Stimulated activated CD4-positive, alpha-beta T cell treated with anti-CD3 and anti-CD28 coated beads, TNF-alpha, amount 100 ng/mL, for 24 hours (primary cell): ENCODE measurements at places on chromosomes 13 and 19.

- no peak for DNase-seq
Measured at GRCh38 chr13:36331280-36331679, 14.9 kb downstream of the SPART start.

DNA sequence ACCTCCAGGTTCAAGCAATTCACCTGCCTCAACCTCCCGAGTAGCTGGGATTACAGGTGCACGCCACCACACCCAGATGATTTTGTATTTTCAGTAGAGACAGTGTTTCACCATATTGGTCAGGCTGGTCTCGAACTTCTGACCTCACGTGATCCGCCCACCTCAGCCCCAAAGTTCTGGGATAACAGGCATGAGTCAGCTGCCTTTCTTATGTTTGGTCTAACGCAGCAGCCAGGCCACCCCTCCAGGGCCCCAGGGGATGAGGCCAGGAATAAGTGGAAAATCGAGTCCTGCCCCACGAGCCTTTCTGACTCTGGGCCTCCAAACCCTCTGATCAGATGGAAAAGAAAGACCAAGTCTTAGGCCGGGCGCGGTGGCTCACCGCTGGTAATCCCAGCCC, 44.5 kb downstream of the CERS4 start:
- DNase-seq = no peak

DNA sequence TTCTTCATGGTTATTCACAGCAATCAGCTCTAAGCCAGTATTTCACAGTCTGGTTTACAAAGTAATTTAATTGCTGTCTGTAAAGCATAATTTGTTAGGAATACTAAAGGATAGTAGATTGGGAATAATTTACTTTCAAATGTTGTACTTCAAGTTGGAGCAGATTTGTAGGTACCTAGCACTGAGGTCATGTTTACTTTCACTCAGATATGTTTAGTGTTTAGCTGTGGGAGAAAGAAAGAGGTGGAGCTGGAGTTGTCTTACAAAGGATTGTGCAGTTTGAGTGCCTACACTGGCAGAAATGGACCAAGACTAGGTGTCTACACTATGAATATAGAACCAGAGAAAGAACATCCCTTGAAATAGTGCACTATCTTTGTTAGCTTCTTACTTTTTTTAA, 464.6 kb downstream of the PCDH9 start:
- no peak for DNase-seq

DNA sequence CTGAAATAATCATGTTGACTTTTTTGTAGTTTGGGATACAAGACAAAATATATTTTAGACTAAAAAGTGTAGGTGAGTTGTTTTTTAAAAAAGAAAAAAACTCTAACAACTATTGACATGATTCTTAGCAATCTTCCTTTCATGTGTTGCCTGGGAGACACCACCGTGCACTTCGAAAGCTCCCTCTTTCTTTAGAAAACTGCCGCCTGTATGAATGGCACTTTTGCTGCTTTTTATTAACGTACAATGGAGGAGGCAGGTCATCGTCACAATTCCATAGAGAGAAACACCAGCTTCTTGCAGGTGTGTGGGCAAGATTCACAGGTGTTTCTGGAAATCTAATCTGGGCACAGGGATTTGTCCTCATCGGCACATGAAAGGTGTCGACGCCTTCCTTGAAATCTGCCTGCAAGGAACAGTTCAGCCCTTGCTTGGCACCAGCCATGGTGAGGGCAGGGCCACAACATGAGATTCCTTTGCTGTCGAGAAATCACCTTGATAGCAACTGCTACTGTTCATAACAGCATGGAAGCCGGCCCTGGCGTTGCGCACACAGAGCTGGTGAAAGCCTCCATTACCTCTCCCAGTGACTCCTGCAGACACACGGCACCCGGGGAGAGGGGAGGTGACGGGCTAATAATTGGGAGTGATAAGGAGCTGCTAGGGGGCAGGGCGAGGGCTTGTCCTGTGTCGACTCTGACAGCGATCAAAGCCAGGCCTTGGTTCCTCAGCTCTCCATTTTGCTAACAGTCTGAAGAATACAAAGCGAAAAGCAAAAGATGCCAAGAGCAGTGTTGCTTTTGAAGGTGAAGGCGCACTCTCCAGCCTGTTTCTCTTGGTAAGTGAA, 66.5 kb downstream of the EFNB2 start:
- DNase-seq = no peak

- DNase-seq = no peak
Measured at GRCh38 chr13:46676378-46676725, 120.6 kb downstream of the ESD start.

DNA sequence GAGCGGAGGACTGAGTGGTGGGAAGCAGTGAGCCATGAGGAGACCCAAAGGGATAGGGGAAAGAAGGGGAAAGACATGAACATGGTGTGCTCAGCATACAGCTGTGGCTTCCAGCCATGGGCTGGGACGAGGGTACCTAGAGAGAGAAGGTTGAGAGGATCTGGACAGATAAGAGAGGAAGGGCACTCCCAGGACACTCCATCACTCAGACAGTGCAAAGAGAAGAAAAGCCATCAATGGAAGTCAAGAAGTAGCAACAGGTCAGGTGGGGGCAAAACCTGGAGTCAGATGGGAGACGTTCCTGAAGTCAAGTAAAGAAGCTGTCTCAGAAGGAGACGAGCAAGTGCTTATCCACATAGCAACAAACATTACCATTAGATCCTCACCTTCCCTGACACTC, 40.2 kb upstream of the UBAC2 start:
- no peak for DNase-seq

GRCh38 chr19:38717051-38717450, 27.2 kb downstream of the CAPN12 start:
- no peak for DNase-seq

- no peak for DNase-seq
Measured at GRCh38 chr13:101217086-101217485, 199.2 kb downstream of the NALCN start.

DNA sequence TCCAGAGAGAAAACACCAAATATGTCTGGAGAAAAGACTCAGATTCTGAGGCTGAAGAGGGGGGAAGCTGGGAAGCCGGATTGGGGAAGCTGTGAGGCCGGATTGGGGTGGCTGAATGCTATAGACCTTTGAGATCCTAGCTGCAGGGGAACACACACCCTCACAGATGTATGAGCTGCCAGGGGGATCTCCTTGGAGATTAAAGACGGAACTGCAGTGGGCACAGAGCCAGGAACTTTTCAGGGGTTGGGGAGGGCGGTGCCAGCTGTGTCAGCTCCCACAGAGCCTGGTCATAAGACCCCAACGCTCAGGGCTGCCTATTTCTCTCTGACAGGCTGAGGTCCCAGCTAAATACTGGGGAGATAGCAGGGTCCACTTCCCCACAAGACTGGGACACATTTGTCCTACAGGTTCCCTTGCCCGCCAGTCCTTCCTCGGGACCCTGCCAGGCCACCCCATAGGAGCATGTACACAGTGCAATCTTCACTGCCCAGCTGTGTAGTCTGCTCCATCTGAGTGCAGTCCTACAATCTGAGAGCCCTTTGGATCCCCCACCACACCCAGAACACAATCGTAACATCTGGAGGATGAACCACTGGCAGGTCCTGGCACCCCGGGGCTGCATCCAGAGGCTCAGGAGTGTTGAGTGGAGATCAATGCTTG, 1893.9 kb downstream of the PCDH9 start:
- DNase-seq = no peak

- no peak for DNase-seq
Measured at GRCh38 chr19:40630571-40631160, 29.5 kb downstream of the LTBP4 start.

DNA sequence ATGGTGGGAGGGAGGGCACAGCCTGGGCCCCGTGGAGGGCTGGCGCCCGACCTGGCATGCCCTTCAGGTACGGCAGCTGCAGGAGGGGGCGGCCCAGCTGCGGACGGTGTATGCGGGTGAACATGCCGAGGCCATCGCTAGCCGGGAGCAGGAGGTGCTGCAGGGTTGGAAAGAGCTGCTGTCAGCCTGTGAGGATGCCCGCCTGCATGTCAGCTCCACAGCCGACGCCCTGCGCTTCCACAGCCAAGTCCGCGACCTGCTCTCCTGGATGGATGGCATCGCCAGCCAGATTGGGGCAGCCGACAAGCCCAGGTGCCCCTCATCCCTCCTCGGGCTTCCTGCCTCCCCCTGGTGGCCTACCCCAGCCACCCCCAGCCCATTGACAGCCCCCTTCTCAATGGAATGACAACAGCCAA, 16.6 kb upstream of the SHKBP1 start:
- DNase-seq = no peak

DNA sequence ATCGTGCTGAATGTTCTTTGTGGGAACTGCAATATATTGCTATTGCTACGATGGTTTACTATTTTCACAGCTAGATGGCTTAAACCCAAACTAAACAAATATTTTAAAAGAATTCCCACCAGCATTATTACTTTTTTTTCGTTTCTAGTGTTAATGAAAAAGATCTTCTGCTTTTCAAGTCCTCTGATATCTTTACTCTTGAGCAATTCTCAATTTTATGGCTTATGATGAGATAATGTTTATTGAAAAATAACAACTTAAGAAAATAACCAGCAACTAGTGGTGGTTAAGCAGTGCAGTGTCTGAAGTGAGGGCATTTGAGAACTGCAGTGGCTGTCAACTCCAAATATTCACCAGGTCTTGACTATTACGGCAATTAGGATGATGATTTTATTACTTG, 360.4 kb downstream of the ENOX1 start:
- no peak for DNase-seq

- DNase-seq = no peak
Measured at GRCh38 chr13:57630661-57631595, 616 bp upstream of the PCDH17 start.

DNA sequence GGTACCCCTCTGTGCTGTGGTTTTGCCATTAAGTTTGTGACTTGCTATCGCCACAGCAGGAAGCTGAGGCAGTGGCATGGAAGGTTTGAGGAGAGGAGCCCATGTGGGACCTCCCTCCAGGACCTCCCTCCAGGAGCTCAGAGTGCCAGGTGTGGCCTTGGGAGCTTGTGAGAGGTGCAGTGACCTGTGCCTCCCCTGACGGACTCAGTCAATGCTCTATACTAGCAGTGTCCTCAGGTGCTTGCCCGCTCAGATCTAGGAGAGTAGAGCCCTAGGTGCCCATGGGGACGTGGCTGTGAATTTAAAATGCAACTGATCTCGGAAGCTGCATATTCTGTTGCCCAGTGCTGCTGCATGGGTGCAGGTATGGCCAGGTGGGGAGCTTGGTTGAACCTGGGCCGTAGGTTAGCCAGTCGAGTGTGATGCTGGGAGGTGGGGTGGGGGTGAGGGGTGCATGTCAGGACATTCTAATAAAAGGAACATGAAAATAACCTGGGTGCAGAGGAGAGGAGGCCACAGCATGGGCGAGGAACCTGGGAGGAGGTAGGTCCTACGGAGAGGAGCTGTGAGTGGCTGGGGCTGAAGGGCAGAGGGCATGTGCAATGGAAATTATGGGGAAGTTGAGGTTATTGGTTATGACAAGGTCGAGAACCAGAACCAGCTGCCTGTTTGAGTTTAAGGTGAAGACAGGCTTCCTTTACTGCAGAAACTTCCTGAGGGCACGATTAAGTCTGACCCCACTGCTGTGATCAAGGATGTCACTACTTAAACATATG, 41.6 kb downstream of the TEX29 start:
- no peak for DNase-seq

DNA sequence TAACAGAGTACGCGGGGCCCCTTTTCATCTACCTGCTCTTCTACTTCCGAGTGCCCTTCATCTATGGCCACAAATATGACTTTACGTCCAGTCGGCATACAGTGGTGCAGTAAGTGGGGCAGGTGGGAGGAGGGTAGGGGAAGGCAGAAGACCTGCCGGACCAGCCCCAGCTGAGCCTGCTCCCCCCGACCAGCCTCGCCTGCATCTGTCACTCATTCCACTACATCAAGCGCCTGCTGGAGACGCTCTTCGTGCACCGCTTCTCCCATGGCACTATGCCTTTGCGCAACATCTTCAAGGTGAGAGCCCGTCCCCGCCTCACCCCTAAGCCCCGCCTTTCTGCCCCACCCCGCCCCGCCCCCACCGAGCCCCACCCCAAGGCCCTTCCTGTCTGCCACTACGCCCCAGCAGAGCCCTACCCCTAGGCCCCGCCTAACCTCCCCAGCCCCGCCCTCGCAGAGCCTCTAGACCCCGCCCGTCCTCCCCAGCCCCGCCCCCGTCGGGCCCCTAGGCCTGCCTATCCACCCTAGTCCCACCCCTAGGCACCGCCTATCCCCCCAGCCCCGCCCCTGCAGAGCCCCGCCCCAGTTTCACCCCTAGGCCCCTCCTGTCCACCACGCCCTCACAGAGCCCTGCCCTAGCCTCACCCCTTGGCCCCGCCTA, 7.7 kb downstream of the NDUFB7 start:
- DNase-seq = peak; percentile 6

- DNase-seq = no peak
Measured at GRCh38 chr13:23456437-23457210, 23.1 kb upstream of the SACS start.

DNA sequence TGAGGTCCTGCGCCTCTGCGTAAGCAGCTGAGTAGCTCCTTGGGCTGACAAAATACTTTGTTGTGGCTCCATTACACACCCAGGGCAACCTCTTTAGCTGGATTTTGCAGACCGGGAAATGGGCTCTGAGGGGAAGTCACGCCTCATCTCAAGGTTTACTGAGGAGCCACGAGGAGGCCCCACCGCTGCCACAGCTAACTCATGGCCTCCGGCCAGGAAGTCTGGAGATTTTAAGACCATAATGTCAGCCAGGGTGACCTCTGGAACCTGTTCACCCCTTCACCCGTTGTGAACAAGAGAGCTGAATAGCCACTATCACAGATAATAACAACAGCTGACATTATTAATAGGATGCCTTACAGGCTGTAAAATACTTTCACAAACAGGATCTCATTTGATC, 351.3 kb upstream of the TMTC4 start:
- DNase-seq = no peak

DNA sequence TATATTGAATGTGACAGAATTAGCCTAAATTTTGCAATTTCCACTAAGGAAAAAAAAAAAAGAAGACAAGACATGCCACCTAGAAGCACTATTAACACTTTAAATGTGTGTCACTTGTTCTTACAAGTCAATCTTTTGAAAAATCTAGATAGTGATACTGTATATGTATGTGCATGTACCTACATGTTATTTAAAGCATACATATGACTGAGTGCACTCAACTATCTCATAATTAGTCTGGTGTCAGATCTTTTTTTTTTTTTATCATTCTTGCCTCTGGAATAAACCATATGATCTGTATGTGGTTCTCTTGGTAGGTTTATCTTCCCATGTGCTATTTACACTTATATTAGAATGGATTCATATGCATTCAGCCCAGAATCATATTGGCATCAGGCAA, 62.3 kb downstream of the FOXO1 start:
- no peak for DNase-seq

GRCh38 chr19:8566855-8567254, 10.4 kb downstream of the MYO1F start:
- no peak for DNase-seq

GRCh38 chr13:61187471-61187870, 228.2 kb downstream of the PCDH20 start:
- no peak for DNase-seq

GRCh38 chr19:43784981-43785808, 4.4 kb upstream of the KCNN4 start:
- no peak for DNase-seq

DNA sequence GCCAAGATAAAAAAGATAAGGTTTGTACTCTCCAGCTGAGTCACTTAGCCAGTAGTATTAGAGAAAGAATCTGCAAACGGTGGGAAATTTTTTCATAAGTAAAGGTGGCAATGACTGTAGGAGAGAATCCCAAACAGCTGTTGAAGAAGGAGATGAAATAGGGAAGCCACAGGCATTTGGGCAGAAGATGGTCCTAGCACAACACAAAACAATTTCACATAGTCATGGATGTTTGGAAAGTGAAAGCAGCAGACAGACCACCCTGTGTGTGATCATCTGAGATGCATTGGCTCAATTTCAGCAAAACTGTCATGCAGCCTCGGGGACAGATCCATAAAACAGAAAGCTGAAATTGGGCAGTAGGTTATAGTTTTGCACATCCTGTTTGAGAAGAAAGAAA, 2832.4 kb downstream of the PCDH9 start:
- DNase-seq = no peak
